ENCODE measurements at places on chromosomes 5 and 9. TPM values are rescaled to one million over a fixed set of nuclear protein-coding genes. Genes with fewer than 3 reads are reported as not detected.

- peak overlapping the region; percentile 39 for H3K4me3 ChIP-seq
- peak; percentile 30 for DNase-seq
- H3K27me3 ChIP-seq = no peaks in the 10 kb centered on the region
- H3K36me3 ChIP-seq = no peaks in the 10 kb centered on the region
- H3K4me1 ChIP-seq = peaks cover 60% of the 10 kb centered on the region
- H3K27ac ChIP-seq = peak overlapping the region; percentile 94
Observed at GRCh38 chr9:105911104-105911911, 217.0 kb downstream of the TMEM38B start.

DNA sequence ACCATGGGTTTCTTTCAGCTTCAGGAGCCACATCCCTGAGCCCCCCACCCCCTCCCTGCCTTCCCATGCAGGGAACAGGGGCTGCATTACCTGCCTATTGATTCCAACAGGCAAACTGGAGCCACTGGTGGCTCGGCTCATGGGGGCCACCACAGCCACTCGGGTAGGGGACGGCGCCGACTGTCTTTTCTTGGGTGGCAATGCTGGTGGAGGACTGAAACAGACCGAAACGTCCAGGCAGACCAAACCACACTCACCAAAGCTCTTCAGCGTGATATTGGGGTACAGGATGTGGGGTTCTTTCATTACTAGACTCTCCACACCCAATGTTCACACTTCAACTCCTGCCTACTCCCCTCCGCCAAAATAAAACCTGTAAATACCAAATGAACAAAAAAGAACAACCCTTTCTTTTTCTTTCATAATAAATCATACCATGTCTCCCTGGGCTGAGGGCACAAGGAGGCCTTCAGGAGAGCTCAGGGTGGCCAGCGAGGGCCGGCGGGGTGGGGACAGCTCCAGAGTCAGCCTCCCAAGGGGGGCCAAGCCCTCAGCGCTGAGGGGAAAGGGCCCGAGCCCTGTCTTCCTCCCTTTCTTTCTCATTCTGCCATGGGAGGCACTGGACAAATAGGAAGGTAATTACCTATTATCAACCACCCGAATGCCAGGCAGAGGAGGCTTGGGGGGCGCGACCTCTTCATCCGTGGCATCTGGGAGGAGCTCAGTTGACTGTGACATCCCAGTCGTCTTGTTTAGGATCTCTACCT, 83.3 kb downstream of the PRRT1B start:
- H3K36me3 ChIP-seq = no peaks in the 10 kb centered on the region
- H3K4me1 ChIP-seq = peaks cover 12% of the 10 kb centered on the region
- no peak for DNase-seq
- no peaks in the 10 kb centered on the region for H3K27me3 ChIP-seq
- H3K4me3 ChIP-seq = no peak overlapping the region
- no peak overlapping the region for H3K27ac ChIP-seq

SVEP1 gene
- total RNA-seq = 2.9 TPM

DNA sequence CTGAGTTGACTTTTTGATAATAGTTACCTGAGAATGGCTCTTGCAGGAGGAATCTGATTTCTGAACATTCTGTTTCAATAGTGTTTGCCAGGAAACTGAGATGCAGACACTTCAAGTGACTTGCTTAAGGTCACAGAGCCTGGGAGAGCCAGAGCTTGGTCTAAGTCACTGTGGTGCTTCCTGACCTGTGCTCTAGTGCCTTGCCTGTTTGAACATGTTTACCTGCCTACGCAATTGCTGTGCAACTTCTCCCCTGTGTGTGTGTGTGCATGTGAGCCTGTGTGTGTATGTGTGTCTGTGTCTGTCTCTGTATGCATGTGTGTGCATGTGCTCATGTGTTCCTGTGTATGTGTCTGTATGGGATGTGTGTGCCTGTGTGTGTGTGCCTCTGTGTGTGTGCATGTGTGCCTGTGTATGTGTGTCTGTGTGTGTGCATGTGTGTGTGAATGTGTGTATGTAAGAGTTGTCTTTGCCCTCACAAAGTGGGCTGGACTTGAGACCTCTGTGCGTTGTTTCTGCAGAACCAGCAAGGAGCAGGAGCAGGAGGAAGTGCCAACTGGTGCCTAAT, 185.8 kb downstream of the GADD45G start:
- peaks cover 95% of the 10 kb centered on the region for H3K27me3 ChIP-seq
- H3K4me3 ChIP-seq = no peak overlapping the region
- no peak for DNase-seq
- no peaks in the 10 kb centered on the region for H3K4me1 ChIP-seq

GRCh38 chr5:180975338-180975737, 13.3 kb upstream of the BTNL3 start:
- no peak overlapping the region for H3K27ac ChIP-seq
- no peaks in the 10 kb centered on the region for H3K4me1 ChIP-seq
- H3K27me3 ChIP-seq = no peaks in the 10 kb centered on the region
- DNase-seq = no peak
- H3K36me3 ChIP-seq = no peaks in the 10 kb centered on the region
- no peak overlapping the region for H3K4me3 ChIP-seq

DNA sequence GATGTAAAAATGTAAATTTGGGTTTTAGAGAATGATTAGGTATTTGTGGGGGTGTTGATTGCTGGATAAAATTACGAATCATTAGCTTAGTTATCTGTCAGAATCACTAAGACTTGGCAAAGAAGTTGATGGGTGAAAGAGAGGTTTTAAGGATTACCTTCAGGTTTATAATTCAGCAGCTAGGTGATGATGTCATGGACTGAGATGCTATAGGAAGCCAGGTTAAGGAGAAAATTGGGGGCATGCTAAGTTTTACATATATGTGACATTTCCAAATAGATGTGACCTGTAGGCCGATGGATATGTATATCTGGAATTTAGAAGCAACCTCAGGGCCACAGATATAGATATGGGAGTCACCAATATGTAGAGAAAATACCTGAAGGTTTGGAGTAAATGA, 228.0 kb downstream of the FER start:
- H3K4me3 ChIP-seq = no peak overlapping the region
- H3K36me3 ChIP-seq = no peaks in the 10 kb centered on the region
- no peak for DNase-seq
- H3K27ac ChIP-seq = no peak overlapping the region
- H3K4me1 ChIP-seq = no peaks in the 10 kb centered on the region

PDCD1LG2 gene
- 1.4 TPM for total RNA-seq

- no peak for DNase-seq
- no peak overlapping the region for H3K27ac ChIP-seq
- no peaks in the 10 kb centered on the region for H3K4me1 ChIP-seq
- H3K4me3 ChIP-seq = no peak overlapping the region
- H3K36me3 ChIP-seq = no peaks in the 10 kb centered on the region
- no peaks in the 10 kb centered on the region for H3K27me3 ChIP-seq
Observed at GRCh38 chr9:134424818-134425217, 98.6 kb downstream of the RXRA start.

DNA sequence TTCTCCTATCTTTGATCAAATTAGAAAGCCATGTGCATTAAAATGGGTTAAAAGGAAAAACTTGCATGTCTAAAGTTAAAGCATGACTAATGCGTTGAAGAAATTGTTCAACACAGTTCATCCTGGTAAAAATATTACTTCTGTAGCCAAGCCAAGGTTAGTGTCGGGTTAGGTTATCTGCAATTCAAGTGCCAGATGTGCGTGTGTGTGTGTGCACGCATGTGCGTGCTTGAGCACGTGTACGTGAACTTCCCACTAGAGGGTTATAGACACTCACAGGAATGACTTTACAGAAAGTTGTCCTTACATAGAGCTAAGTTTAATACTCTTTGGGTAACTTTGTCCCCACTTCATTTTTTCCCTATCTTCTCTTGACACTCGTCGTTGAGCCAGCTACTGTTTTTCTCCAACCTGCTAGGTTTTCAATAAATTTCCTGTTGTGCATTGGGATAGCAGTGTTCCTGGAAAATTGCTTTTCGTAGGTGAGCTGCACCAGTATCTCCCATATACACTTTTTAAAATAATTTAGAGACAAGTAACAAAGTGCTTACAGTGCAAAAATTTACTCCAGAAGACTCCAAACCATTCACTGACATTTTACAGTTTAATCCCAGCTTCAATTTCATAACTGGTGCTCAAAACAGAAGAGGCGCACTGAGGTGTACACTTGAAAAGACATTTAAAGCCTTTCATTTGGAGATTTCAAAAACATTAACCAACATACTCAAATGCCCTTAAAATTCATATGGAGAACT, 353.8 kb downstream of the NFIB start:
- no peaks in the 10 kb centered on the region for H3K4me1 ChIP-seq
- no peaks in the 10 kb centered on the region for H3K27me3 ChIP-seq
- no peak for DNase-seq

- peak; percentile 38 for DNase-seq
- H3K36me3 ChIP-seq = no peaks in the 10 kb centered on the region
- H3K4me3 ChIP-seq = no peak overlapping the region
- no peaks in the 10 kb centered on the region for H3K4me1 ChIP-seq
- no peak overlapping the region for H3K27ac ChIP-seq
Observed at GRCh38 chr5:150272531-150272930, 17.0 kb downstream of the CAMK2A start.

FBXW5 gene
- total RNA-seq = 125 TPM

PLPPR1 gene
- not detected for total RNA-seq

CCDC192 gene
- total RNA-seq = not detected

- no peak for DNase-seq
- no peaks in the 10 kb centered on the region for H3K27me3 ChIP-seq
- no peak overlapping the region for H3K4me3 ChIP-seq
- H3K4me1 ChIP-seq = no peaks in the 10 kb centered on the region
Observed at GRCh38 chr5:93209476-93209875, 371.5 kb downstream of the NR2F1-AS1 start.

DNA sequence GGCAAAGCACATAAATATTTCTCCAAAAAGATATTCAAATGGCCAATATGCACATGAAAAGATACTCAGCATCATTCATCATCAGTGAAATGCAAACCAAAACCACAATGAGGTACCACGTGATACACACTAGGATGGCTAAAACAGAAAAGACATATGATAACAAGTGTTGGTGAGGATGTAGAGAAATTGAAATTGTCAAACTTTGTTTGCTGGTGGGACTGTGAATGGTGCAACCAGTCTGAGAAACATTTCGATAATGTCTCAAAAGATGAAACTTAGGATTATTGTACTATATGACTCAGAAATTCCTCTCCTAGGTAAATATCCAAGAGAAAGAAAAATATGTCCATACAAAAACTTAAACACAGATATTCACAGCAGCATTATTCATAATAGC, 8.6 kb upstream of the LHFPL2 start:
- H3K27me3 ChIP-seq = no peaks in the 10 kb centered on the region
- H3K4me1 ChIP-seq = no peaks in the 10 kb centered on the region
- DNase-seq = no peak
- H3K4me3 ChIP-seq = no peak overlapping the region

DNA sequence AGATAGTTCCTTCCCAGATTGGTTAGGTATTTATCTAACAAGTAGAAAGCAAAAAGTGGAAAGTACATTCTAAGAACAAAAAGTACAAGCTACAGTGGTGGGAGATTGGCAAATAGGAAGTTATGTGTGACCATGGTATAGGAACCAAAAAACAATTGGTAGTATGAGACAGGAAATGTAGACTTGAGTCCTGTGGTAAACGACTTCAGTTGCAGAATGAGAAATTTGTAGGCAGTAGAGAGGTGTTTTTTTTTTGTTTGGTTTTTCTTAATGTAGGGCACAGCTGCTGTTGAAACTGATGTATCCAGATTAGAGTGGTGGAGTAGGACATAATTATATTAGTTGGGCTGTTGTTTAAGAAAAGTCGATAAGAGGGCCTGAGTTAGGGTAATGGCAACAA, 72.0 kb downstream of the CCNH start:
- H3K27ac ChIP-seq = no peak overlapping the region
- 0 out of 2 replicates have a peak, but pooled peaks cover 4% of the 10 kb centered on the region for H3K36me3 ChIP-seq
- no peaks in the 10 kb centered on the region for H3K4me1 ChIP-seq
- no peak for DNase-seq
- no peak overlapping the region for H3K4me3 ChIP-seq

Measured in PC-9 (cell line).